ENCODE measurements at places on chromosomes 2 and 18.

DNA sequence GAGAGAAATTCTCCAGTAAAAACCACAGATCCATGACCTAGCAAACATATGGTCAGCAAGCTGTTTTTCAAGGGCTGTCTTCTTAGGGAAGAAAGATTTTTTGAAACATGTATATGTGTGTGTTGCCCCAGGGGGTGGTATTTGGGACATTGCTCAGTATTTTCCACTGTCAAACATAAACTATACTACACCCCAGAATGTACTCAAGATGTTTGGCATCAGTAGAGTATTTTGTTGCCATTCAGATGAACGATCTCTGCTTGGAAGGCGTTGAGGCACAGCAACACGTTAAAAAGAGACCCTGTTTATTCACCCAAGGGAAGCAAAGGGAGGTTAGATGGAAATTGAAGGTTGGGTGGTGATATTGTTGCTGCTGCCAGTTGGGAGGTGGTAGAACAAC is 30.0 kb downstream of the EEF1B2 start:
- DNase-seq: no peak

DNA sequence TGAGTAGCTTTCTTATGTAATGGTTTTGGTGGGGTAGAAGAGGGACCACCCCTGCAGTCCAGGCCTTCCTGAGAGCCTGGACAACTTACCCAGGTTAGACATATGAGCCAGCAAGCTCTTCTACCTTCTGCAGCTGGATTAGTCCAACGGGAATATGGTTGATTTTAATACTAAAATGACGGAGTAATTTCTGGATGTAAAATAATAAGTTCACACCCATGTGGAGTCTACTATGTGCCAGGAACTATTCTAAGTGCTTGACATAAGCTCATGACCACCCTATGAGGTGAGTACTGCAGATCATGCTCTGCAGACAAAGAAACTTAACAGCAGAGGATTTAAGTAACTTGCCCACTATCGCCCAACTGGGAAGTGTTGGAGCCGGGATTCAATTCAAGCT is 45.5 kb downstream of the DPP4 start:
- no peak for DNase-seq

GRCh38 chr2:28586867-28587266 is 91.0 kb downstream of the PLB1 start:
- DNase-seq: no peak

DNA sequence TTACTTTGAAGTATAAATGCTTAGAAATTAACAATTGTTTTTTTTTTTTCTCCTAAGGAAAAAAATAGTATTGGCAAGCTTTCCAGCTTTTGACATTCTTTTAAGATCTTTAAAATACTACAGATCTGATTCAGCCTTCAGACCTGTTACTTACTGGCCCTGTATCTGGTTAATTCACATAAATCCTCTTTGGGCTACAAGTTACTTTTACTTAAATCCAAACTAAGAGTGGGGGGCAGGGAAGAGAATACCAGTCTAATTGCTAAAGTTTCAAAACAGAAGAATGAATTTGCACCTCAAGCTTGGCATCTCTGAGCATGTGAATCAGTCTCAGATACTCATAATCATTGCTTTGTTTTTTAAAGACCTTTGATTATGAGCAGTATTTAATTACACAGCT is 386.3 kb downstream of the PARD3B start:
- no peak for DNase-seq

GRCh38 chr2:149148194-149149006 is 109.9 kb downstream of the LYPD6B start:
- DNase-seq: no peak

GRCh38 chr2:69563021-69563420 is 80.5 kb downstream of the AAK1 start:
- DNase-seq: no peak

DNA sequence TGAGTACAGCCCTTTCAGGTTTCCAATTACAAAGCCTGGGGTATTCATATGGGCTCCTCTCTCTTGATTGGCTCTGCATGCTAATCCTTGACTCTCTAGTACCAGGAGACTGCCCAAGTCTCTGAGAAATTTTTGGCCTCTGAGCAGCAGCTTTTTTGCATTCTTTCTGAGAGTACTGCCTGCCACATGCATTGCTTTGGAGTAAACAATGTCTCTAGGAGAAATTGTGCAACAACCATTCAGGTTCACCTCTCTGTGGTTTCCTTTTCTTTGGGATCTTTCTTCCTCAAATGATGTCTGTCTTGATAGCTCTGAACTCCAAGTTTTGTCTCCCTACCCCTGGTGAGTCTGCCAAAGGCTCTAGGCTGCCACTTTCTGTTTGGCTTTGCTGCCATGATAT is 115.8 kb upstream of the SETBP1 start:
- DNase-seq: peak; percentile 48

DNA sequence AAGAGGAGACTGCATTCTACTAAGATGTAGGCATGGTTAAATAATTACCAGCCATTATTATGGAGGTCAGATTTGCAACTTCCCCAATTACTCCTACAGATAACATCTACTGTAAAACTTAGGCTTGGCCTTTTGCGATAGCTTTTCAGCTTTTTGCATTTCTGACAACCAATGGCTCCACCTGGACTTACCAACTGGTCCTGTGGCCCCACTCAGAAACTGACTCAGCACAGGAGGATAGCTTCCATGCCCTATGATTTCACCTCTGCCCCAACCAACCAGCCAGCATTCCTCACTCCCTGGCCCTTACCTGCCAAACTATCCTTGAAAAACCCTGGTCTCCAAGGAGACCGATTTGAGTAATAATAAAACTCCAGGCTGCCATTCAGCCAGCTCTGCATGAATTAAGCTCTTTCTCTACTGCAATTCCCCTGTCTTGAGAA is 28.2 kb downstream of the TUBB6 start:
- DNase-seq: no peak

- no peak for DNase-seq
Measured at GRCh38 chr2:36450466-36451196, 95.1 kb downstream of the CRIM1 start.

DNA sequence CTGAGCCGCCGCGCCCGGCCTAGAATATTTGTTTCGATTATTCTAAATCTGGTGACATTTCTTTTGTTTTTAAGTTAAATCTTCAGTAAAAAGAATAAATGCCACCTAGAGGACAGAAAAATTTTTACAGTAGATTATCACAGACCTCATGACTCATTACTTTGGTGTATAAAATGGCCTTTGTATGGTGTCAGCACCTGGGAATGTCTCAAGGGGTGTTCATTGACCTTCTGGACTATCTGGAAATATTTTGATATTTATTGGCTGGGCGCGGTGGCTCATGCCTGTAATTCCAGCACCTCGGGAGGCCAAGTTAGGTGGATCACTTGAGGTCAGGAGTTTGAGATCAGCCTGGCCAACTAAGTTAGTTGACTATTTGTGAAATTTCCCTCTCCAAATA is 30.3 kb upstream of the SLC30A6 start:
- DNase-seq: no peak

DNA sequence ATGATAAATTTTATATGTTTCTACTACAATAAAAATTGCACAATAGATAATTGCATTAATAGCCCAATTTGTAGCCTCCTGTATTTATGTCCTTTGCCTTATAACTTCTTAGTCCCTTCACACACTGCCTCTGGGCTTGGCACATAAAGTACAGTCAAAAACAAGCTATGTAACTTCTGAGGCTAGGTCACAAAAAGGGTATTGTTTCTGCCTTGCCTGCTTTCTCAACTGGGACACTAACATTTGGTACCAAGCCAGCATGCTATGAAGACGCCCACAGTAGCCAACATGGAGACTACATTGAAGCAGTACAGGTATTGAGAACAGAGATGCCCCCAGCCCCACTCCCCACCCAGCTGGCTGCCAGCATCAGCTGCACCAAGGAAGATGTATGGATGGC is 5.4 kb upstream of the SLC3A1 start:
- DNase-seq: no peak

GRCh38 chr2:119679846-119680245 is 845 bp downstream of the TMEM177 start:
- DNase-seq: no peak

DNA sequence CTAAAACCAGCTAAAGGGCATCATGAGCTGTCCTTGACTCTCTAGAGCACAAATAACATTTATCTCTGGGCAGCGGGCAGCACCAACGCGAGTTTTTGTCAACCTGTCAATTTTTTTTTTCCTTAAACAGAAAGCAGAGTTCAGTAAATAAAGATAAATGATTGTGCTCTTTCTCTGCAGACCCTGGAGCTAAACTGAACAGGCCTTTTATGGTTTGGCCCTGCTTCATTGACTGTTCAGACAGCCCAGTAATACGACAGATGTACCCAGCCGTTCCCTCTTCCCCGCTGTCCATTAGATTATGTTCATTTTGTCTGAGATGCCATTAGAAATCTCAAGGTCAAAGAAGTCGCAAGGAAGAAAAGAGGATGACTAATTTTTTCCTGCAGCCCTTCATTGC is 280.5 kb upstream of the PIK3C3 start:
- no peak for DNase-seq

GRCh38 chr2:202037086-202037485 is 3.4 kb downstream of the FZD7 start:
- DNase-seq: no peak

DNA sequence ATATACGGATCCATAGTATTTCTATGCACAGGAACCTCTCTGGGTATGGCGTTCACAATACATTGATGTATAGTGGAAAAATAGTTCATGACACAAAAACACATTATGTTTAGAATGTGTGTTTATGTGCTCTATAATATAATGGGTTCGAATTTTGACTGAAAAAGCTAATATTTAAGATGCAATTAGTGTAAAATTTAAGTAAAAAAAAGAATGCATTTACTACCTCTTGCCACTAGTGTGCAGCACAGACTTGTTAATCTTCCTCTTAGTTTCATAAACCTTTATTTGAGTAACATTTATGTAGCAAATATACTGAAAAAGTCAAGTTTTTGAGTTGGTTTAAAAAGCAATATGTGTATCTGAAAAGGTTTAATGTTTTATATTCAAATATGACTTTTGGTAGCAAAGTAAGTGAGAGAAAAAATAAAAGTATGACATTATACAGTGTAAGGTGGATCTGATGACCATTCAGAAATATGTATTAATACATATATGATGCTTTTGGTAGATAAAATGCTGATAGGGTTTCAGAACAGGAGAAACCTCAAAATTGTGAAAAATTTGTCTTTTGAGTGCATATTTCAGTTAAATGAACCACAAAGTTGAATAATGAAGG is 49.4 kb downstream of the CCDC102B start:
- DNase-seq: peak; percentile 12

DNA sequence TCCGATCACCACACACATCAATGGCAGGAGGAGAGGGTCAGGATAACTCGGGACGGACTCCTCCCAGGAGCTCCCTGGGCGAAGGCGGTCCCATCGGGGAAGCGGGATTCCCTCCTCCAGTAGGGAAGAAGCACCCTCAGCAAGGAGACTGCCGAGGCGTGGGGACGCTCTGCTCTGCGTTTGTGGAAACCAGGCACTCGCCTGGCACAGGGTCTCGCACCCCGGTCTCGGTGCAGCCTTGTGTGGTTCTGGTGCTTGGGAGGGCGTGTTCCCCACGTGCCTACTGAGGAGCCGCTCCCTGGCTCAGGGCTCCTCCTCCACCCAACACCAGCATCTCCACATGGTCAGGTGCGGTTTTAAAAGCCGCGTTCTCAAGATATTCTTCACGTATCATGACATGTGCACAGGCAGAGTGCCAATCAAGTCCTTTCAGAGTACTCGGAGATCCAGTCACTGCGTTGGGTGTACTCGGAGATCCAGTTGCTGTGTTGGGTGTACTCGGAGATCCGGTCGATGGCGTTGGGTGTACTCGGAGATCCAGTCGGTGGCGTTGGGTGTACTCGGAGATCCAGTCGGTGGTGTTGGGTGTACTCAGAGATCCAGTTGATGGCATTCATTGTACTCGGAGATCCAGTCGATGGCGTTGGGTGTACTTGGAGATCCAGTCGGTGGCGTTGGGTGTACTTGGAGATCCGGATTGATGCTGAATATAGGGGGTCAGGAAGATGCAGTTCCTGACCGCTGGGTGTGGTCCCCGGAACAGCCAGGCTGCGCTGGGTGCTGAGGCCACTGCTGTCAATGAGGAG is 117.5 kb downstream of the RTP5 start:
- no peak for DNase-seq

- DNase-seq: no peak
Measured at GRCh38 chr2:175804122-175804521, 197.9 kb downstream of the LNPK start.

- no peak for DNase-seq
Measured at GRCh38 chr2:141741652-141742051, 389.2 kb downstream of the LRP1B start.

DNA sequence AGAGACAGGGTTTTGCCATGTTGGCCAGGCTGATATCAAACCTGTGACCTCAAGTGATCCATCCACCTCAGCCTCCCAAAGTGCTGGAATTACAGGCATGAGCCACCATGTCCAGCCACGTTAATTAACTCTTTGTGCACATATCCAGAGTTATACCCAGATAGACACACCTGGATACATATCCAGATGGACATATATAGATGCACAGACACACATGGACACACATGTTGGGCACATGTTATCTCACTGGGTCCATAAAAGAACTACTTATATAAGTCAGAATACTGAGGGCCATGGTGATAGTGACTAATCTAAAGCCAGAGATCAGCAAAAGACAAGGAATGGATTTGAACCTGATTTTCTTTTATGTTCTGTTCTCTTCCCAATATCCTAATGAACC is 158.6 kb downstream of the IRS1 start:
- DNase-seq: no peak

DNA sequence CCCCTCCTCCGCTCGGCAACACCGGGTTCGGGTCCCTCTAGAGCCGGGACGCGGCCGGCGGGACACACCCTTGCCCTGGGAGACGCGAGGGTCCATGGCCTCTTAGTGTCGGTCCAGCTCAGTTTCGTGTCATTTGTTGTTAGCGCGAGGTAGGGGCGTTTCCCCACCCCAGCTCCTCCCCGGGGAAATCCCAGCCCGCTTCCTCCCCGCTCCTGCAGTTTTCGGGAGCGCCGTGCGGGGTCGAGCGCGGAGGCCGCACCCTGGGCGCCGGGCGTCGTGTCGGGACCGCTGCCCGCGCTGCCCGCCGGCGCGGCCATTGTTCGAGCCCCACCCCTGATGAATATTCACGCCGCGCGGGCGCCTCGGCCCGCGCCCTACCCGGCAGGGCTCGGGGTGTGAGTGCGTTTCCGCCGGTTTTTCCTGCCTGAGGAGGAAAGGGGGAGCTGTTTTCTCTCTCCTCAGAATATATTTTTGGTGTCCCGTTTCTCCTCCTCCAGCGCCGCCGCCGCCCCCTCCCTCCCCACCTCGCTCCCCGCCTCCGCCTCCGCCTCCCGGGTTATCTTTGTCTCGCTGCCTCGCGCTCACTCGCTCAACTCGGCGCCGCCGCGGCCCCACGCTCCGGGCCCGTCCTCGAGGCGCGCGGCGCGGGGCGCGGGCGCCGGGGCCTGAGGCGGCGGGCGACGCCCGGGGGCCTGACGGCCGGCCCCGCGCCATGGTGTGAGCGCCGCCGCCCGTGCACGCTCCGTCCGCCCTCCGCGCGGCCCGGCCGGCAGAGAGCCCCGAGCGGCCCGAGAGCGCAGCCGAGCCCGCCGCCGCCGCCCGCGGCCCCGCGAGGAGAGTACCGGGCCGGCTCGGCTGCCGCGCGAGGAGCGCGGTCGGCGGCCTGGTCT is at the start of gene MAP4K4:
Gene MAP4K4, plus strand, starts transcription at position 584 of the 890 bp plus-strand sequence. CDS start 374 bp downstream, outside the sequence.
- peak; percentile 49 for DNase-seq

GRCh38 chr18:56869189-56869777 is 218.1 kb downstream of the WDR7 start:
- peak; percentile 37 for DNase-seq
